ENCODE measurements at places on chromosomes 7 and 10.

DNA sequence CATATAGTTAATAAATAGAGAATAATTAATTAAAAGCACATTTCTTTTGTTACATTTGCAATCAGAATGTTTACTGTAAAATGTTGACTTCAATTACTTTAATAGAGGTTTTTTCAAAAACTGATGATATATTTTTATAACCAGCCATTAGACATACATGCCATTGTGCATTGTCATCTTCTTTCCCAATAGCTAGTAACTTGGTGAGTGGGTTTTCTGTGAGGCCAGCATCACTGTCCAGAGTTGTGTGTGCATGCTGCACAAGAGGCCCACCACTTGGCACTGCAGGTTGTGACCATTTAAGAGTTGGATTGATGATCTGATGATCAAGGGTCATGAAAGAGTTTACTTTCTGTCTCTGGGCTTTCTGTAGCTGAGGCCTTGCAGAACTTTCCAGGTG, 46.5 kb downstream of the TFEC start:
- ATAC-seq: no peak

DNA sequence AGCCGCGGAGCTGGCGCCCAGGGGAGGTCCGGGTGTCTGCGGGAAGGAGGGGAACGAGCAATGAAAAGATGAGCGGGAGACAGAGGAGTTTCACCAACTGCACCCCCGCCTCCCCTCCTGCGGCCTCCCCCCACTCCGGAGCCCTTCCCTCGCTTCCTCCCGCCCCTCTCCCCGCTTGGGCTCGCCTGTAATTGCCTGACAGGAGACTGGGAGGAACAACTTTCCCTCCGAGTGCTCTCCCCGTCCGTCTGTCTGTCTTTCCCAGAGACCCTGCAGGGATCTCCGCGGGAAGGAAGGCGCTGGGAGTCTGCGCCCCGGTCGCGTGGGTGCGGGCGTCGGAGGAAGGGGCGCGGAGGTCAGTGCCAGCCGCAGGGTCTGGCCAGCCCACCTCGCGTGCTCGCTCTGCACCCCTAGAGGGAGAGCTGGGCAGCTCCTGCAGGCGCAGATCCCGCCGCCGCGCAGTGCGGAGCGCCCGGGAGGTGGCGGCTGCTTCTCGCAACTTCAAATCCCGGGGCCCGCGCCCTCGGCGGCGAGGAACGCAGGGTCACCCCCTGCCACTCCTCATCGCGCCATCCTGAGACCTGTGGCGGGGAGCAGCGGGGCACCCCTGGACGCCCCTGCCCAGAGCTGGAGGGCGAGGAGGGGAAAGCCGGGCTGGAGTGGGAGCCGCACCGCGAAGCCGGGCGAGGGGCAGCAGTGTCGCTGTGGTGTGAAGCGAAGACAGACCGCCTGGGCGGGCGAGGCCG, 511 bp upstream of the NRP1 start:
- ATAC-seq: peak; percentile 82

DNA sequence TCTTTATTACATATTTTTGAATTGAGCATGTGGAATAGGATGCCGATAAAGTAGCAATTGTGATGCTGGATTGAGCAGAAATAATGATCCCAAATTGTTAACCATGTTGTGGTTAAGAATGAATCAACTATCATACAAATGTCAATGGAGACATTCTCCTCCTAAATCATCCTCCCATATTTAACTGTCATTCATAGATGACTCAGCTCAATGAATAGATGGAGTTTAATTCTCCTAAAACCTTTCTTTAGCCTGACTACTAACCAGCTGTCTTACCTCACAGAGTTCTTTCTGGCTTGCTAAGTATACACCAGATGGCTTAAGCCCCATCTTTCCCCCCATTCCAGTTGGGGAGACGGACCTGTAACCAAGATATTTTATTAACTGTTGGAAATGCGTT, 23.4 kb upstream of the NPS start:
- no peak for ATAC-seq

- ATAC-seq: no peak
Measured at GRCh38 chr7:121382473-121382872, 13.6 kb downstream of the FAM3C start.

- peak; percentile 85 for ATAC-seq
Measured at GRCh38 chr10:96229568-96230030, 41.8 kb downstream of the BLNK start.

- no peak for ATAC-seq
Measured at GRCh38 chr7:36951257-36951697, 227.0 kb upstream of the AOAH start.

DNA sequence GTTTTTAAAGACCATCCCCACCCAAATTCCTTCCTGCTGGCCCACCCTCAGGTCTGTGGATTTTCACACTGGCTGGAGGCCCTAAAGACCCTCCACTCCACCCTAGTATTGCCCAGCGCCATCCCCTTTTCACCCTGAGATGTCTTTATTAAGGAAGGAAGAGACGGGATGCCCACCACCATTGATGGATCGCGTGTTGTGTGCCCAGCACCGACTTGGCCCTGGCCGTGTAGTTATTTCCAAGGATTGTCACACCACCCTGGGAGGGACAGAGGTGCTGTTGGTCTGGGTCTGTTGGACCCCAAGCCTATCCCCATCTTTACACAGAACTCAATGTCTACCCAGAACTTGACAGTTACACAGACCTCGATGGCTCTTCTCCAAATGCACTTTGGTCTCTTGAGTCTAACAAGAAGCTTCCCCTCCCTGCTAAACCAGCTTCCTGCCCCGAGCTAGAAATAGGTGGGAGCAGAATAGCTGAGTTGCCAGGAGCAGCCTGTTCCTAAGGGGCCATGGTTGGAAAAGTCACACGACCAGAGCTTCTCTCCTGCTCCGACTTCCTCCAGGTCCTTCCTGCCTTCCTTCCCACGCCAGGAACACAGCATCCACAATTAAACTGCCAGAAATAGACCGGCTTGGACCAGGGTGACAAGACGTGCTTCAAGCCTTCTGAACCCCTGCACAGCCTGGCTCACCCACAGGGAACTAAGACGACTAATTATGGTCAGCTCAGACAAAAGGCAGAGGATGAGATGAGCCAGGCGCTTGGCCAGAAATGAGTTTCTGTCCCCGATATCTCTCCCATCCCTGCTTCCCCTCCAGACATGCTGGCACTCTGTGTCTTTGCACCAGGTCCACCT, 139.5 kb upstream of the CHST15 start:
- no peak for ATAC-seq

- ATAC-seq: no peak
Measured at GRCh38 chr7:6648066-6648814, 11.1 kb downstream of the ZNF316 start.

- no peak for ATAC-seq
Measured at GRCh38 chr10:53893061-53893460, 908.0 kb downstream of the PCDH15 start.

GRCh38 chr10:65042496-65042895, 1521.3 kb downstream of the REEP3 start:
- ATAC-seq: no peak

DNA sequence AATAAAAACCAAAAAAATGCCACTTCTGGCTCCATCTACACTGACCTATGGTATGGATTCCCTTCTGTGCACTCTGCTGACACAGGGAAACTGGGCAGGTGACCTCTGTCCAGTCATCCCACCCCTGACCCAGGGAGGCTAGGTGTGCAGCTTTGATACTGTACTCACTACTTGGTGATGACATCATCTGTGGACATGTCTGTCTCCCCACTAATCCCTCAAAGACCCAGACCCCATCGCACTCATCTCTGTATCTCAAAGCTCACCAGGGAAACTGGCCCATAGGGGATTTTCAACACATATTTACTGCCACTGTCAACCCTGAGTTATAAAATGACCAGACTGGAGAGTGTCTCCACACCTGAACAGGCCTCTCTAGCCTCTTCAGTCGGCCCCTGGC, 10.6 kb downstream of the SGMS1 start:
- no peak for ATAC-seq

GRCh38 chr10:65213170-65213569, 1692.0 kb downstream of the REEP3 start:
- ATAC-seq: no peak

DNA sequence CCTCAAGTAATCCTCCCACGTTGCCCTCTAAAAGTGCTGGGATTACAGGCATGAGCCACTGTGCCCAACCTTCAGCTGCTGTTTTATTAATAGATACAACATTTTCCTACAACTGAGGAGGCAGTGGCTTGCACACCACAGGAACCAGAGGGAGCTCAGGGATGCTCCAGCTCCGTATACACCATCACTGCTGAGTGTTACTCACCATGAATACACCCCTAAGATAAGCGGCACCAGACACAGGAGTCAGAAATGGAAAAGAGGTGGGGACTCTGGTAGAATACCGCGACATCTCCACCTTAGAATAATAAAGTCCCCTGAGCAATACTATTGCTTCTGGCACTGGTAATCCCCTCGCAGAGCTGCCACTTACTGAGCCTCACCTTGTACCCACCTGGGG, 68.7 kb upstream of the PDLIM1 start:
- no peak for ATAC-seq

- ATAC-seq: no peak
Measured at GRCh38 chr10:86671985-86672710, 3.8 kb downstream of the LDB3 start.

DNA sequence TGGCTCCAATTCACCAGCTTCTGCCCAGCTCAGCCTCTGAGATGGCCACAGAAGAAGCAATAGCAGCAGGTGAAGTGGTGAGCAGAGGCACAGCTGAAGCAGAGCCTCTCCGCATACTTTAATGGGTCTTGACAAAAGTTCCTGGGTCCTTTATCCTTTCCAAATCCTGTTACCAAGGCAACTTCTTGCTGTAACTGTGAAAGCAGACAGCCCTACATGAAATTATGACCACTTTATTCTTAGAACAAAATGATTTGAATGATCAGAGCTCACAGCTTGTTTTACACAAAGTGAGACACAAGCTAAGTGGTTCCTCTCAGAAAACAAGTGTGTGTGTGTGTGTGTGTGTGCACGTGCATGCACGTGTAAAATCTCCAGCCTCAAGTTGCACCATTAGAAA, 245.6 kb downstream of the HTR7 start:
- ATAC-seq: no peak

GRCh38 chr10:49356181-49356580, 39.7 kb downstream of the DRGX start:
- ATAC-seq: no peak

- ATAC-seq: no peak
Measured at GRCh38 chr7:28001896-28002295, 178.7 kb downstream of the JAZF1 start.

DNA sequence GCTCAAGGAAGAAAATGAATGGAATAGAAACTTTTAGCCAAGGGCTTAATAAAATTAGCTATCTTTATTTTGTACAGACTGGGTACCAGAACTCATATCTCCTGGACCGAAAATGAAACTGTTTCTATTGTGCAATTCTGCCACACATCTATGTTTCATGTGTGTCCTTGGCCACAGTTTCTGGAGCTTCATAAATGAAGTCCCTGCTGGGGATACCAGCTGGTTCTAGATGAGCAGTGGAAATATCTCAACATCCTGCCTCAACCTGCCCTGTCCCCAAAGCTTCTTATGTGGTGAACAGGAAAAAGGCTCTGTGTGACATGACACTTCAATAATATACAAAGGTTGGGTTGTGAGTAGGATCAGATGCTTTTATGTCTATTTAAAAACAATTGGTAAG, 310.1 kb upstream of the SORCS1 start:
- no peak for ATAC-seq

DNA sequence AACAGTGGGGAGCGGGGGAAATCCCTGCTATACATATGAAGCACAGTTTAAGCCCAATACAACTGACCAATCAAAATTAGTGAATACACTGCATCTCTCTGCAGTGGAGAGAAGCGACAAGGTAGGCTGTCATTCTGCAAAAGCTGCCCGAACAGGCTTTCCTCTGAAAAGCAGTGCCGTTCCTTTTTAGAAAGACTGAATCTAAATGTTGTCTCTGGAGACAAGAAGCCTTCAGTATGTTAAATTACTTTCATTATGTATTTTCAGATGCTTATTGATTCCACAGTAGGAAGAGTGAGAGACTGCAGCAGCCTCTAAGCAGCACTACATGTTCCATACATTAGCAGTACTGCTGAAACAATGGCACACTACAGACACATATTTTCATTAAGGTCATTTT, at the start of gene GPR22:
Gene GPR22, plus strand, starts transcription at position 129 of the 400 bp plus-strand sequence. CDS start 4,004 bp downstream, outside the sequence.
- peak; percentile 68 for ATAC-seq

DNA sequence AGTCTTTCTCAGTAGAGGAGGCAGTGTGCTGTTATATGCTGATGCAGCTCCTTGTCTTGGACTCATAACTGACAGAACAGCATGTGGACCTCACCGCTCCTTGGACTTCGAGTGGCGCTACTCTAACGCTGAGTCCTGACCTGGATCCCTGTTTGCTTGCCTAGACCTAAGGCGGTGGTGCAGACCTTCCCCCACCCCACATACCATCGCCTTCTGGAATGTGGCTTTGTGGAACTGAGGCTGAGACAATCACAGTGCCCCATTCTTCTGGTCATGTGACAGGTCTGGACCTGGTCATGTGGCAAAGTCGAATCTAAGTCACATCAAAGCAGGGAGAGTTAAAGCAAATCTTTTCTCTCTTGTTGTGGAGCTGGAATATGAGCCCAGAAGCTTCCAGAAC, 190.7 kb upstream of the MKI67 start:
- ATAC-seq: no peak

DNA sequence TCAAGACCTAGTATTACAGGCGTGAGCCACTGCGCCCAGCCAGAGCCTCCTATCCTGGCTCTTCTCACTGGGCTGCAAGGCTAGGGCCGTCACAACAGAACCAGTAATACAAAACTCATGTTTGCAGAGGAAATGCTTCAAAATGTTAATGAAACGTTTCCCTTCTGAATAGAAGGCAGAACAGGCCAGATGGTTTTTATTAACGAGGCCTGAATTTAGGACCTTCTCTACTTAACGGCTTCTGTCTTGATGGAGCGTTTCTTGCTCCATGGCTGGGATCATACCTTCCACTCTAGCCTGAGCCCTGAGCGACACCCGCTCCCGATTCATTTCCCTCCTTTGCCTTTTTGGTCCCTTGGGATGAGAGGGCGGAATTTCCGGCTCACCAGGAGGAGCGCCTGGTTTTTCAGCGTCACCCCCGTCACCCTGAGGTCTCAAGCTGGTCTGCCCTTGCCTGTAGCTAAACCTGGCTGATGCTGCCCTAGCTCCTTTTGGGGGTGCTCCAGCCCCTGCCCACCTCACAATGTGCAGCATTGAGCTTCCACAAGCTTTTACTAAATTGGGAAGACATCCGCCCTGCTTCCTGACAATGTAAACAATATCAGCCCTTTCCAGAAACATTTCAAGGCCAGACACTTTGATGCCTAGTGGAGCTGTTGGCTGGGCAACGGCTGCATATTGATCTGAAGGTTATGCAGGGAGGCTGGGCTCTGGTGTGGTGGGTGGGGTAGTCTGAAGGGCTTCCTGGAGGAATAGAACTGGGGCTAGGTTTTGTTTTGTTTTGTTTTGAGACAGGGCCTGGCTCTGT, 5.2 kb downstream of the CLIP2 start:
- no peak for ATAC-seq

GRCh38 chr7:4281231-4281993, 400.7 kb upstream of the FOXK1 start:
- ATAC-seq: no peak

DNA sequence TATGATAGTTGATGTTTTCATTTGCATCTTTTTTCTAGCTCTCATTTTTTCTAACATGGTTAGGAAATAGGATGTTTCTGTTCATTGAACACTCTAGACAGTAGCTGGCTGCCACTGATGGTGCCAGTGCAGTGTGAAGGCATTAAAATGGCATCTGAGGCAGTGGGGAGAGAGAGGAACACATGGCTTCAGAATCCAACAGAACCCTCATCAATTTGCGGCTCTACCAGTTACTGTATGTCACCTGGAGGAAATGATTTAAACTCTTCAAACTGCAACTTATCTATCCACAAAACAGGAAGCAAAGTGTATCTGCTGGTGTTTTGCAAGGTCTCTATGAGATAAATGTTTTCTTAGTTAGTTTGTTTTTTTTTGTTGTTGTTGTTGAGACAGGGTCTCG, 305.2 kb upstream of the PRKCQ start:
- no peak for ATAC-seq

- ATAC-seq: no peak
Measured at GRCh38 chr10:119714484-119714816, 11.4 kb upstream of the INPP5F start.
